ENCODE measurements at places on chromosomes 6 and 20. TPM values are rescaled to one million over a fixed set of nuclear protein-coding genes. Genes with fewer than 3 reads are reported as not detected.
A peak's percentile ranks its signal among the peaks of the same experiment; 100 is the strongest.

- DNase-seq = peak; percentile 8
These were observed 179.2 kb downstream of the PKHD1 start for GRCh38 chr6:51908243-51908642.

DNA sequence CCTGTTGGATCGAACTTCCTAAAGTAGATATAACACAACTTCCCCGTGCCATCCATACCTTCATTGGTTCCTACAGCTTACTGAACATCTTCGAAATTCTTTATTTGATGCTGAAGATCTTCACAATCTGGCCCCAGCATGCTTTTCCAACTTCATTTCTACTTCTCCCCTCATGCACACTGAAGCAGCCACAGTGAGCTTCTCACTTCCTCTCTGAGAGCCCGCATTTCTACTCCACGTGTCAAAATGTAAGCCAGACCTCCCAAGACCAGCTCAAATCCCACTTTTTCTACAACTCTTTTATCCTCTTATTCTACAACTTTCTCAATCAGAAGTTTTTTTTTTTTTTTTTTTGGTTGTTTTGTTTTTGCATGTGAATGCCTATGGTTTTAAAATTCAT lies 254.7 kb downstream of the GMPR start:
- DNase-seq = no peak

GRCh38 chr20:50409495-50409894 lies 100.7 kb upstream of the PTPN1 start:
- DNase-seq = no peak

- DNase-seq = no peak
These were observed 49.0 kb upstream of the OCSTAMP start for GRCh38 chr20:46599227-46599987.

- no peak for DNase-seq
These were observed 634 bp downstream of the ITPA start for GRCh38 chr20:3209946-3210317.

The PI16 gene
- not detected for total RNA-seq
